Activated T-helper 1 cell treated with Interleukin-2 at 50 U/mL for 16 hours (primary cell): ENCODE measurements at places on chromosomes 3 and 15.

DNA sequence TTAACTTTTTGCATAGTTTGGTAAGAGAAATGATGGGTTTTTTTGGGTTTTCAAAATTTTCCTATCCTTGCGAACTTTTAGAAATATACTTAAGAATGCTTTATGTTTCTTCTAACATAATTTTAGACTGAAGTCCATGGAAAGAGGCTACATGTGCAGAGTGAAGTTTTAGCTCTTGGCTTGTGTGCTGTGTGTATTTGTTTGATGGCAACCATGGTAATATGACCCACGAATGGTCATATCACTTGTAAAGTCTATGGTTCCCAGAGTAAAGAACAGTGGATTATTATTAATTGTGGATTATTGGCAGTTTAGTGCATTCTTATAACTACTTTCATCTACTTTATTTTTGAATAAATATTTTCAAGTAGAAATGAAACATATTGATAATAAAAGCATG lies 124.0 kb upstream of the GOLGA6L4 start:
- DNase-seq, result no peak

DNA sequence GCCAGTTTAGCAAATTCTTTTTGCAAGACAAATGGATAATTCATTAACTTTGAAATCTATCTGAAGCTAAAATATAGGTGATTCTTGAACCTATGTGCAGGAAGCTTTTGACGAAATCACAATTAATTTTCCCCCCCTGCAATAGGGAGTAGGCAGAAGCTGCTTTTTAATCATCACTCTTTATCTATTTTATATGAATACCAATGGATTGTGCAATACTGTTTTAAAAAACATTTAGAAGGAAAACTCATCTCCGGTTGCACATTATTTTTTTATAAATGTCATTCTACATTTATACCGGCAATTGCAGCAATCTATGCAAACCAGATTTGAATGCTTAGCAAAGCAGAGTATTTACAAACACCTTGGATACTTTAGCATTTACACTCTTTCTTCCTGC lies 121.1 kb upstream of the TMCO5A start:
- DNase-seq, result no peak

- no peak for DNase-seq
Measured at GRCh38 chr15:45118996-45119395, 4.9 kb downstream of the DUOXA2 start.

DNA sequence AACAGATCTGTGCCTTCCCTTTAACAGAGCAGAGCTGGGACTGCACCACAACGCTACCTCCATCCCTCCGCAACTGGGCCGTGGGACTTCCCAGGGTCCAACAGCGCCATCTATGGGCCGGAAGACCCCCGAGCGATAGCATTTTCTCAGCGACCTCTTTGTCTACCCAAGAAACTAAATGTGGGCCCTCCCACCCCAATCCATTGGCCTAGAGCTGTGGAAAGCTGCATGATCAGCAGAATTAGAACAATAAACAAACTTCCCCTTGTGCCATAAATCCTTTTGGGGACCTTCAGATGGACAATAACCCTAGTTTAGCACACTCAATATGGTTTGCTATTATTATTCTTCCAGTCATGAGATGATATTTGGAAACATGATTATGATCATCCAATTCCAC lies 74.8 kb upstream of the NTRK3 start:
- no peak for DNase-seq

- no peak for DNase-seq
Measured at GRCh38 chr3:2937055-2937454, 173.1 kb downstream of the IL5RA start.

DNA sequence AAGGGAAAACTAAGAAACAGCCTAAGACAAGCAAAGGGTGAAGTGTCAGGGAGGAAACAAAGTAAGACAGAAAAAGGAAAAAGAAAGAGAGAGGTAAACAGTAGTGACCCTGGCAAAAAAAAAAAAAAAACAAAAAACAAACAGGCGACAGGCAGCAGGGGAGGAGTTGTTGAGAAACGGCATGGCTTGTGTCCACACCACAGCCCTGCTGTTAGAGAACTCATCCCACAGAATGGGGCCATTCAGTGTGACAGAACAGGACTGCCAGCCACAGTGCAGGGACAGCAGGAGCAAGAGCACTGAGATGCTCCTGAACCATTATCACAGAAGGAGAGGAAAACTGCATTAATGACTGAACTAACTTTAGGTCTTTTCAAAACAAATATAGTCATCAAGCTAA lies 29.7 kb downstream of the MECOM start:
- no peak for DNase-seq

GRCh38 chr15:94704946-94705345 lies 473.6 kb downstream of the MCTP2 start:
- no peak for DNase-seq

GRCh38 chr3:110027446-110028080 lies 690.2 kb upstream of the DPPA4 start:
- DNase-seq, result no peak

- DNase-seq, result no peak
Measured at GRCh38 chr15:100722551-100723314, 120.3 kb downstream of the ASB7 start.

DNA sequence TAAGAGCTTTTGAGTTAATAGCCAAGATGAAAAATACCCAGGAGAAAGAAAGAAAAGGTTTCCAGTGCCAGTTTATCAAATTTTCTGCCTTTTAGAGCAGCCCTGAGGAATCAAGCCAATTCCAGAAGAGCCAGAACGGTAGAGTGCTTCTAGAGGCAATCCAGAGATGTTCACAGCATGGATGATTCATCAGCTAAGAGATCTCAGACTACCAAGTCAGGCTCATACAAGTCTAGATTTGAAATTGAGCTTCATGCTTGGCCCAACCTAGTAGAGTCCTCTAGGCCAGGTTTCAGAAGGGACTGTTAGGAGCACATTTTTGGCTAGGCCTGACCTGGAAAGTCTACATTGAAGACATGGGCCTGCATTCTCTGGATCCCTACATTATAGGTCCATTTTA lies 15.5 kb downstream of the WDR48 start:
- no peak for DNase-seq

GRCh38 chr3:47692158-47692557 lies 89.5 kb downstream of the SMARCC1 start:
- DNase-seq, result no peak

DNA sequence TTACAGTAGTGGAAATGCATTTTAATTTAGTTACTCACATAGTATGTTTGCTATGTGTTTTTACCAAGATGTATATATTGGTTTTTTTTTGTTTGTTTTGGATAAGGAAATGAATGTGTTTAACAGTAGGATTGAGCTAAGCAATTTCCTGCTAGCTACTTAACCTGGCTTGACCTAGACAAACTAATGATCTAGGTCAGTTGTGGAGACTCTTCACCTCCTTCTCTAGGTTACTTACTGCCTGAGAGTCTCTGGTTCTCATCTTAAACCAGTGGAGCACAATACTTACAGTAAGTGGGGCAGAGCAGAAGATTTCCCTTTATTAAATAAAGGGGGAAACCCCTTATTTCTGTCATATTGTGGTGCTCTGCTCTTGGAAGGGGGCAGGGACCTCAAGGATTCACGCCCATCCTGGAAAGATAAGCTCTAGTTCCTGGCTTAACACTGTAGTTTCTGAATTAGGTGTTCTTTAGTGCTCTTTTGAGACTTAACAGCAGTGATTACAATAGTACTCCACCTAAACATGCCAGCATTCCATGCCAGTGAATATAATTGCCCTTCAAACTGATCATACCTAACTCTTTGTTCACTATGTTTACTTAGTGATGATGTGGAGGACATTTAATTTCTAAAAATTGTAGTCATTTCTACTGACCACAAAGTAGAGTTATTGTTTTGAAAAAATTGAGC lies 79.9 kb downstream of the UBP1 start:
- no peak for DNase-seq

- no peak for DNase-seq
Measured at GRCh38 chr3:66402596-66403290, 98.1 kb downstream of the LRIG1 start.

DNA sequence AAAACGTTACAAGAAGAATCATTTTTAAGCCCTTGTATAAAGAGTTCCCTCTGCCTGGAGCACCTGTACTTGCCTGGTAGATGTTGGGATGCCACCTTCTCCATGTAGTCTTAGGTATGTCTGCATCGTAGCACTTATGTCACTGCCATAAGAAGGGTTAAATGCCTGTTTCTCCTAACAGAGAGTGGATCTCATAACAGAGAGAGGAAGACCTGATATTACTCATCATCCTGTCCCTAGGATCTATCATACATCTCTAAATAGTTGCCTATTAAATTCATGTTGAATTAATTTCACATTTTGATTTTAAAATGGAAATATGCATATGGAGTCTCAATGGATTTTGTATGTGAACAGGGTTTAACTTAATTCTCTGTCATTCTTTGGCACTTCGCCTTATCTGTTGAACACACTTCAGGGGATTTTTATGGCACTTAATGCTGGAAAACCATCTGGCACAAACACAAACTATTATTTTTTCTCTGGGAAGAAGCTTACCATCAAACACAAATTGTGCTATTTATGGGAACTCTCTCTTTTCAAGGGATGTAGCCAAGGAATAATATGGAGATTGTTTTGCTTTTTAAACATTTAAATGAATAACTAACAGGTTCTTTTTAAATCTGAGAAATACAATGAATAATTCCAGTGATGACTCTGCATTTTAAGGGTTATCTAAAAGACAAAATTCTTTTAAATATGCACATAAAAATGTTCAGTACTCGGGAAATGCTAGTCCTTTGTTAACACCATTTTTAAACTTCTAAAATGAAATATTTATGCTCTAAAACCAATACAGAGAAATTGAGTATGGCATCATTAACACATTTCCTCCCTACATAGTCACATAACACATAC lies 230.7 kb downstream of the ZNF385D start:
- no peak for DNase-seq
